Activated naive CD8-positive, alpha-beta T cell treated with anti-CD3 and anti-CD28 coated beads, Interleukin-2, amount 10 ng/mL, durations not matched to agents 7 days and 5 days (primary cell): ENCODE measurements at places on chromosomes 4 and X. TPM values are rescaled to one million over a fixed set of nuclear protein-coding genes. Genes with fewer than 3 reads are reported as not detected.

The MAP9 gene
- 6.7 TPM for total RNA-seq

The UNC5C gene
- not detected for total RNA-seq

The SATL1 gene
- not detected for total RNA-seq

The CXorf65 gene
- 26.7 TPM for total RNA-seq

The MUC7 gene
- total RNA-seq, result not detected

The LRP2BP gene
- total RNA-seq, result 0.71 TPM

The ENAM gene
- total RNA-seq, result not detected
